Panc1 (cell line): ENCODE measurements at places on chromosomes 13 and 19.
A peak's percentile ranks its signal among the peaks of the same experiment; 100 is the strongest.

GRCh38 chr13:106529415-106530170 is 5.9 kb downstream of the EFNB2 start:
- no peak overlapping the region for H3K4me3 ChIP-seq
- H3K36me3 ChIP-seq: no peaks in the 10 kb centered on the region; the same call in 1 of the 2 replicates
- no peak for DNase-seq
- no peaks in the 10 kb centered on the region for H3K27me3 ChIP-seq
- 0 out of 2 replicates have a peak overlapping the region, but pooled peaks have one; percentile 39 for H3K27ac ChIP-seq
- peaks cover 7% of the 10 kb centered on the region for H3K4me1 ChIP-seq

GRCh38 chr13:51584731-51585672 is 740 bp downstream of the WDFY2 start:
- no peaks in the 10 kb centered on the region for H3K27me3 ChIP-seq
- H3K36me3 ChIP-seq: no peaks in the 10 kb centered on the region
- no peak for DNase-seq
- peak overlapping the region; percentile 85 for H3K4me3 ChIP-seq
- H3K4me1 ChIP-seq: peaks cover 26% of the 10 kb centered on the region
- H3K27ac ChIP-seq: peak overlapping the region; percentile 83

GRCh38 chr19:45138303-45138751 is 22.5 kb downstream of the NKPD1 start:
- no peak overlapping the region for H3K4me3 ChIP-seq
- H3K36me3 ChIP-seq: no peaks in the 10 kb centered on the region
- no peaks in the 10 kb centered on the region for H3K27me3 ChIP-seq
- H3K4me1 ChIP-seq: no peaks in the 10 kb centered on the region

DNA sequence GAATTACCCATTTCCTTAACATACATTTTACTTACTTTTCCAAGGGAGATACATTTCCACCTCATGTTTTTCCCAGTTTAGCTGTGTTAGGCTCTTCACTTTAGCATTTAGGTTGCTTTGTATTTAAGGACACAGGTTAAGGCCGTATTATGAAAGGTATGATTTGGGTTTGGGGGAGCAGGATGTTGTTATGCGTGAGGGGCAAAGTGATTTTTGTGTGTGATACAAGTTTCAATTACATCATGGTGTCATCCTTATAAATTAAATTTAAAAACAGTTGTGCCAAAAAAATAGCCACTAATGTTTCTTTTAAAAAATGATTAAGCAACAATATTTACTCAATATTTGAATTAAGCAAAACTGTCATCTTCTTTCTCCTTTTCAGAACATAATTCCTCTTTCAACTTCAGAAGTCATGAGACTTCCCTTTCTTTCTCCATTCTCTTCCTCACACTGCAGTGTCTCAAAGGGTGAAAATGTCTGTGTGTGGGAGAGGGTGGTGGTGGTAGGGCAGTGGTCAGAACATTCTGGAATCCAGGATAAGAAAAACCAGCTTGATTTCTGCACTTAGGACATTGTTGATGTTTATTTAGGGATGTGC is 126.2 kb downstream of the KCNRG start:
- peak overlapping the region; percentile 82 for H3K27ac ChIP-seq
- H3K36me3 ChIP-seq: no peaks in the 10 kb centered on the region
- H3K4me3 ChIP-seq: no peak overlapping the region
- H3K27me3 ChIP-seq: no peaks in the 10 kb centered on the region
- H3K4me1 ChIP-seq: peaks cover 22% of the 10 kb centered on the region

DNA sequence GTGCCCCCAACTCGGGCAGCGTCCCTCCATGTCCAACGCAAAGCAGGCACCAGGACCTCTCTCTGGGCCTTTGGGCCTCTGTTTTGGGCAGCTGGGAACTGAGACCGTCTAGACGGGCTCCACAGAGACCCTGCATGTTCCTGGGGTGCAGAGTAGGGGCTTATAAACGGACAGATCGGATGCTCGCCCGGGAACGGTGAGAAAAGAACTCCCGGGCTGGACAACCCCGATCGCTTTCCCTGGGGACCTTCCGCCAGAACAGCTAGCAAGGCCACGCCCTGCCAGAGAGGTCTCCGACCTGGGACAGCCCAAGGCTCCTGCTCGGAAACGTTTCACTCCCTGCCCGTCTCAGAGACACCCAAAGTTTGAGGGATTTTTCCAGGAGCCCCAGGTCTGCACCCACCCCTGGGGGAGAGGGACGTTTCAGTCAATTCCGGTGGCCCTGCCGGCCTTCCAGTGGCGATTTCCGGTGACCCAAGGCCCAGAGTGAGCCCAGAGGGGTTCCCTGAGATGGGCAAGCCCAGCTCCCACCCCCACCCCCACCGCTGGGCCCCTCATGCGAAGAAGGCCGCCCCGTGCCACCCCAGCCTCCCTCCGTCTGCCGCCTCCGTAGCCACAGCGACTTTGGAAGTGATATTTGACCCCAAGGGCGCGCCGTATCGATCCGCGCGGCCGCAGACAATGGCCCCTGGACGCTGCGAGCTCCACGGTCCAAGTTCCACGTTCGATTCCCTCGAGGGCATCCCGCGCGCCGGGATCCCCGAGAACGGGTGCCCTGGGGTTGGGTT is 1.7 kb downstream of the NR2F6 start:
- H3K36me3 ChIP-seq: peaks cover 5% of the 10 kb centered on the region
- H3K4me1 ChIP-seq: peaks cover 52% of the 10 kb centered on the region
- H3K4me3 ChIP-seq: peak overlapping the region; percentile 84
- no peaks in the 10 kb centered on the region for H3K27me3 ChIP-seq
- DNase-seq: no peak
- peak overlapping the region; percentile 91 for H3K27ac ChIP-seq

DNA sequence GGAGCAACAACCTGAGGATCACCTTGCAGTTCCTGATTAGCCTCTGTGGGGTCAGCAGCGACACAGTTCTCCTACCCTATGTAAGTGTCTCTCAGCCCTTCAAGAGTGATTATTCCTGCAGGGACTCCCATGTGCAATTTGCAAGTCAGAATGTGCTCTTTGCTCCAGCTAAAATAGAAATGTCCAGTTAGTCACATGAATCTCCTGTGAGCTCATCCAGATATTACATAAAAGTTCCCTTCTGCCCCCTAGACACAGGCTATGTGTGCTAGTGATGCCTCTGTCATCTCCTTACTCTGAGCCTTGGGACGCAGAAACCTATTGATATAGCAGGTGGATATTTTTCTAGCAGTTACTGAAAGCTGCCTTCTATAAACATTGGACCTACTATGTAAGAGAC is 105.5 kb downstream of the ZAR1L start:
- no peak overlapping the region for H3K27ac ChIP-seq
- H3K4me3 ChIP-seq: no peak overlapping the region
- H3K4me1 ChIP-seq: no peaks in the 10 kb centered on the region
- no peak for DNase-seq
- H3K27me3 ChIP-seq: no peaks in the 10 kb centered on the region

DNA sequence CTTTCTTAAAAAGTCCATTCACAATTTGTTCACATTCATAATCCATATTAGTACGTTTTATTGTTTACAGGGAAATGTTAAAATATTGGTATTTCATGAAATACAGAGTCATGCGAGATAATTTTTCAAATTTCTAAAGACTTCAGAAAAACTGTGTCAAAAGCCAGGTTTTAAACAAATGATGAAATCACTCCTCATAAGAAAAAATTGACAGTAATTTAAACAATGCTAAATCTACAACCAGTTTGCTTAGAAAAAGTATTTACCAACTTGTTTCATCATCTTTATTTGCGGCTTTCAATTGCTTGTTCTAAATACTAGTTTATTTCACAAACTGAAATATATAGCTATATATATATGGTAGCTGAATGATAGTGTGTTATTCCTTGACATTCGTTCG is 1.2 kb upstream of the NALCN start:
- peaks cover 6% of the 10 kb centered on the region for H3K4me1 ChIP-seq
- no peaks in the 10 kb centered on the region for H3K36me3 ChIP-seq
- H3K27me3 ChIP-seq: no peaks in the 10 kb centered on the region

- DNase-seq: no peak
- H3K27ac ChIP-seq: peak overlapping the region; percentile 86
- peaks cover 11% of the 10 kb centered on the region for H3K4me1 ChIP-seq
- H3K27me3 ChIP-seq: no peaks in the 10 kb centered on the region
- no peaks in the 10 kb centered on the region; the same call in 1 of the 2 replicates for H3K36me3 ChIP-seq
These were observed 676 bp downstream of the CD320 start for GRCh38 chr19:8307400-8307964.

DNA sequence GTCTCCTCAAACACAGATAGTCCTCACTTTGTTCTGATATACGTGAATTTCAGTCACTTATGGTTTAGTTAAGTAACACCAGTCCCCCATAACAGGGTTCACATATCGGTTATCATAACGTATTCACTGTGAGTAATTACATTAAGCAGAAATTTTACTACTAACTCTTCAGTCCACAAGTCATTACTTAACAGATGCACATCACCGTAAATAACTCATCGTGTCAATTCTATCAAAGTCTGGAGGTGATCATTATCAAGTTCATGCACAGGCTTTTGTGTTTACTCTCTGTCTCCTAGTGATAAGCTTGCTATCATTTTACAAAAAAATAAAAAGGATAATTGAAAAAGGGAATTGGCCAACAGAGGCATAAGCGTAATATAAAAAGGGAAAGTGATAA is 287.4 kb upstream of the ATXN8OS start:
- no peak overlapping the region for H3K27ac ChIP-seq
- H3K36me3 ChIP-seq: no peaks in the 10 kb centered on the region
- DNase-seq: no peak
- no peaks in the 10 kb centered on the region for H3K4me1 ChIP-seq

DNA sequence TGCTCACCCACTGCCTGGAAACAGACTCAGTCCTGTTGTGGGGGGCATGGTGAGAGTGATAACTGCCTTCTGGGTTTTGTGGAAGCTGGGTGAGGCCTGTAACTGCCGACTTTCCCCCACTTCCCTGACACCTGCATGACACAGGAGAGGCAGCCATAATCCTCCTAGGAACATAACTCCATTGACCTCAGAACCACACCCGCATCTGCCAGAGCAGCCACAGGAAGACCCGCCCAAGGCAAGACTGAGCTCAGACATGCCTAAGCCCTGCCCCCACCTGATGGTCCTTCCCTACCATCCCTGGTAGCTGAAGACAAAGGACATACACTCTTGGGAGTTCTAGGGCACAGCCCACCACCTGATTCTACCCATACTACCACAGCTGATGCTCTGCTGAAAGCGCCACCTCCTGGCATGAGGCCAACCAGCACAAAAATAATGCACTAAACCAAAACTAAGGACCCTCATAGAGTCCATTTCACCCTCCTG is 326.7 kb downstream of the RBM26 start:
- no peaks in the 10 kb centered on the region for H3K27me3 ChIP-seq
- no peak overlapping the region for H3K27ac ChIP-seq
- no peaks in the 10 kb centered on the region for H3K4me1 ChIP-seq

GRCh38 chr19:49907745-49908446 is 11.2 kb upstream of the IL4I1 start:
- no peaks in the 10 kb centered on the region for H3K27me3 ChIP-seq
- no peaks in the 10 kb centered on the region for H3K4me1 ChIP-seq
- DNase-seq: no peak
- no peak overlapping the region for H3K4me3 ChIP-seq
- no peaks in the 10 kb centered on the region; the same call in 1 of the 2 replicates for H3K36me3 ChIP-seq
- no peak overlapping the region for H3K27ac ChIP-seq

- H3K4me1 ChIP-seq: peaks cover 26% of the 10 kb centered on the region
- no peaks in the 10 kb centered on the region for H3K27me3 ChIP-seq
- H3K4me3 ChIP-seq: no peak overlapping the region
- no peaks in the 10 kb centered on the region for H3K36me3 ChIP-seq
- peak overlapping the region; percentile 92 for H3K27ac ChIP-seq
These were observed 167.3 kb downstream of the USP12 start for GRCh38 chr13:27004326-27004725.

DNA sequence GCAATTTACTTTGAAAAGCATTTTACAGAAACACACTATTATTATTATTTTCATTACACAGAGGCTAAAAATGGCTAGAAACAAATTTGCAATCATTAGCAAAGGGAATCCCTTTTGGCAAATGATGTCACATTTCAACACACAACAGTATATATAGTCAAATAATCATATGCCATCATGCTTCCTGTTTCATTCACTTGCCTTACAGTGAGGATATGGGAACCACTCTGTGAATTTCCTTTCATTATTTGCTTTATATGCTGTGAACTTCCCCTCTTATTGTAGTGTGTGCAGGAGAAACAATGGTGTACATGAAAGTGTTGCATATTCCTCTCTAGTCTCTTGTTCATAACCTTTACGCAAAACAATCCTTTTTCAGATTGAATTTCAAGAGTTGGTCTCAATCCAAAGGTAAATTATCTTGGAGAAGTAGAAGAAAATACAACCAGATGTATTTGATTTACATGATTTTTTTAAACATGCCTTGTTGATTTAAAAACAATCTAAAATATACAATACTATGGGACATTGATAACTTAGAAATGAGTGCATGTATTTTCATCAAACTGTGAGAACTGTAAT is 657.3 kb downstream of the EFNB2 start:
- H3K36me3 ChIP-seq: no peaks in the 10 kb centered on the region
- no peak for DNase-seq
- no peak overlapping the region for H3K4me3 ChIP-seq

DNA sequence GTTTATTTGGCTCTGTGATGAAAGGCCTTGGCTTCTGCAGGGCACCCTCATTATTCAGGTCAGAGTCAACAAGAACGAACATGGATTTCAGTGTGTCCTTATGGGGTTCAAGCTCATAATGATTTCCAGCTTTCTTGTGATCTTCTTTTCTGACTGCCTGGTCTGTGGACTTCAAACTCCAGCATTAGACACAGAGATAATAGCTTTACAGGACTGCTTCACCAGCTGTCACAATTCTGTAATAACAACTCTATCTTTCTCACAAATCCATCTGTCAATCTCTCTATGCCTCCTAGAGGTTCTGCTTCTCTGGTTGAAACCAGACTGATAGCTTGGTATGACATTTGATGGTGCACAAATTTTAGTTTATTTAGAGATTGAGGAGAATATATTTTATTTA is 13.1 kb upstream of the SLITRK6 start:
- no peaks in the 10 kb centered on the region for H3K27me3 ChIP-seq
- DNase-seq: no peak
- no peaks in the 10 kb centered on the region for H3K4me1 ChIP-seq
- no peak overlapping the region for H3K4me3 ChIP-seq
- H3K36me3 ChIP-seq: no peaks in the 10 kb centered on the region

DNA sequence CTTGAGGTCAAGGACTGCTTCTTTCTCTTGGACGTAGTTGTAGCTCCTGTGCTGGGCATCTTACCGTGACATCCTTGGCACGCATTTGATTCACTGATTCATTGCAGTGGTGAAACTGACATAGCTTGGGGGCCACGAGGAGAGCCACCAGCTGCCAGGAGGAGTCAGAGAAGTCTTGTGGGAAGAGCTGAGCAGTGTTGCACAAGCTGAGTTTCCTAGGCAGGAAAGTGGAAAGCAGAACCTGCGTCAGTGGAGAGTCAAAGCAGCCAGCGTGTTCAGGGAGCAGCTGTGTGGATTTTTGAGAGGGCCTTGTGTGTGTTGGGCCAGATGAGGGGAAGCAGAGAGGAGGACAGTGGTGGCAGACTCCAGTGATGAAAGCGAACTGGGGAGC is 5.3 kb upstream of the GPR183 start:
- no peak overlapping the region for H3K4me3 ChIP-seq
- no peaks in the 10 kb centered on the region for H3K4me1 ChIP-seq
- H3K36me3 ChIP-seq: no peaks in the 10 kb centered on the region
- H3K27me3 ChIP-seq: no peaks in the 10 kb centered on the region
- no peak for DNase-seq
